ENCODE measurements at places on chromosomes 7 and 10. TPM values are rescaled to one million over a fixed set of nuclear protein-coding genes. Genes with fewer than 3 reads are reported as not detected.

DNA sequence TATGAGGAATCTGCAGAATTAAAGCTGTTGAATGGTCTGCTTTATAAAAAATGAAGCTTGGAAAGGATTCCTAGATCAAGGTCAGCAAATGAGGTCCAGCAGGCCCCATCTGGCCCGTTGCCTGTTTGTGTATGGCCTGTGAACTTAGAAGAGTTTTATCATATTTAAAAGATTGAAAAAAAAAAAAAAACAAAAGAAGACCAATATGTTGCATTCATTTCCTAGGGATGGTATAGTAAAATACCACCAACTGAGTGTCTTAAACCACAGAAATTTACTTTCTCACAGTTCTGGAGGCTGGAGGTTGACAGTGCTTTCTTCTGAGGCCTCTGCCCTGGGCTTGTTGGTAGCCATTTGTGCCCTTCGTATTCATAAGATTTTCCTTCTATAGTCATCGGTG lies 109.2 kb downstream of the PPP1R3A start:
- no peak for DNase-seq

GRCh38 chr7:96670338-96671289 lies 39.0 kb downstream of the SEM1 start:
- no peak for DNase-seq

GRCh38 chr10:3429676-3430075 lies 257.1 kb upstream of the PITRM1 start:
- DNase-seq: no peak

- no peak for DNase-seq
These were observed 12.1 kb upstream of the CEP41 start for GRCh38 chr7:130452951-130453350.

MYL10 gene
- polyA plus RNA-seq: not detected
